Glutamatergic neuron (in vitro differentiated cells): ENCODE measurements at places on chromosomes 7 and 10.

DNA sequence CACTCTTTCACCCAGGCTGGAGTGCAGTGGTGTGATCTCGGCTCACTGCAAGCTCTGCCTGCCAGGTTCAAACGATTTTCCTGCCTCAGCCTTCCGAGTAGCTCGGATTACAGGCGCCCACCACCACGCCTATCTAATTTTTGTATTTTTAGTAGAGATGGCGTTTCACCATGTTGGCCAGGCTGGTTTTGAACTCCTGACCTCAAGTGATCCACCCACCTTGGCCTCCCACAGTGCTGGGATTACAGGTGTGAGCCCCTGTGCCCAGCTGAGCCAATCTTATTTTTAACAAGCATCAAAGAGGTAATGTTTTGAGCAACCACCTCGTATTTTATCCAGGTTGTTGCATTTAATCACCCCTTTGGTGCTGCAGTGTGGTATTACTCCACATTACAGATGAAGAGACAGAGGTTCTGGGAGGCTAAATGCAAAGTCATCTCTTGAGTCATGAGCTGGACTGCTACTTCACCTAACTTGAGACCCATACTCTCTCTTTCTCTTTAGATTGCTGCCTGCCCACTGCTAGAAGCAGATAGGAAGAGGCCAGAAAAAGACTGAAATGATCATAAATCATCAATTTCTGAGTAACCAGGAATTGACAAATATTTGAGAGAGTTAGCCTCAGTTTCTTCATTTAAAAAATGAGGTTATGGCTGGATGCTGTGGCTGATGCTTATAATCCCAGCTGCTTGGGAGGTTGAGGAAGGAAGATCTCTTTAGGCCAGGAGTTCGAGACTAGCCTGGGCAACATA lies 116.2 kb downstream of the CAMK1D start:
- no peak for DNase-seq

DNA sequence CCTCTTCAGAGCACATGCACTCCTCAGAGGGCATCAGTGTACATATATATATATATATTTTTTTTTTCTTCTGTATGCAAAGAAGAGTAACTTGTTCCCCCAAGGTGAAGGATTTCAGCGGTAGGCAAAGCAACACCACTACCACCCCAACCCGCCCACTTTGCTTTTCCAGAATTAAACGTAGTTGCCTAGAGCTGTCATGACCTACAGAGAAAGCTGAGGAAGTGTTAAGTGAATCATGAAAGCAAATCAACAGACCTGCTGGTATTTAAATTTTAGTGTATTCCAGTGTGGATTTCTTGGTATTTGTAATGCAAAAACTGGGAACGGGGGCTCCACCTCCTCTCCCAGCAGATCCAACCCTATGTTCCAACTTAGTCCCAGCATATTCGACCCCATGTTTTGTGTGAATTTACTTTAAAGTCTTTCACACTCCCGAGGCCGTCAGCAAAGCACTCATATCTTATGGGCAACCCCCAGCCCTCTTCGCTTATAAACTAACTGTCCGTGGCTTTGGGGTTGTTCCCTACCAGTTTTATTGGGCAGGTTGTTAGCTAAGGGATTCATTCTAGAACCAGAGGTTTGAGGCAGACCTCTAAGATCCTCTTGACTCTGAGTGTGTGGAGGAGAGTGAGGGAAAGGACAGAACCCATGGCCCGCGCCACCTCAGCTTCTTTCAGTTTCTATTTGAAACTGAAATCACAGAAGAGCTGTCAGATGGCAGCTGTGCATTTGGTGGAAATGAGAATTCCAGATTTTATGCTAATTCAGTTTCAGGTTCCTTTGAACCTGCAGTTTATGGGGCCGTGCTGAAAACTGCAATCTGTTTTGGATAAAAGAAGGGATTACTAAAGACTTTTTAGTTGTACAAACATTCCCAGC lies 450.2 kb upstream of the GALNT17 start:
- no peak for DNase-seq

DNA sequence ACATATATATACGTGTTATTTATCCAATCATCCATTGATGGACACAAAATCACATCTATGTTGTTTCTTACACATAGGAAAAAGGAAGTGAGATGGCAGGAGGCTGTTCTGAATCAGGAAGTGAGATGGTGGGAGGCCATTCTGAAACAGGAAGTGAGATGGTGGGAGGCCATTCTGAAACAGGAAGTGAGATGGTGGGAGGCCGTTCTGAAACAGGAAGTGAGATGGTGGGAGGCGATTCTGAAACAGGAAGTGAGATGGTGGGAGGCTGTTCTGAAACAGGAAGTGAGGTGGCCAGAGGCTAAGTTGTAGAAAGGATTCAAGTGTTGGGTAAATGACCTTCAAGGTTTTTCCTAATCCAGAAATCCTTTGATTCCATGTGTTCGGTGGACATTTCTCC lies 921.5 kb downstream of the TYW1 start:
- DNase-seq: no peak

DNA sequence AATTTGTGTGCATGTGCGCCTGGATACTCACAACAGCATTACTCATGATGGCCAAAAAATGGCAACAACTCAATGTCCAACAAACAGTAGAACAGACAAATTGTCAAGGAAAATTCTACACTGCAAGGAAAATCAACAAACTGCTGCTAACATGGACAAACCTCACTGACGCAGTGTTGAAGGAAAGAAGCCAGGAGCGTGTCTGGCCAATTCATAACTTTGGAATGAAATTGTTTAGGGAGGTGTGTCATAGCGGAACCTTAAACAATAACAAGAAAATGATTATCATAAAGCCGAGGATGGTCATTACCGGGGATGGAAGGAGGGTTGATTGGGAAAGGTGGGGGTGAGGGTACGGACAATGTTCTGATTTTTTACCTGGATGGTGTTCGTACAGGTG lies 29.1 kb downstream of the ALOX5 start:
- no peak for DNase-seq

DNA sequence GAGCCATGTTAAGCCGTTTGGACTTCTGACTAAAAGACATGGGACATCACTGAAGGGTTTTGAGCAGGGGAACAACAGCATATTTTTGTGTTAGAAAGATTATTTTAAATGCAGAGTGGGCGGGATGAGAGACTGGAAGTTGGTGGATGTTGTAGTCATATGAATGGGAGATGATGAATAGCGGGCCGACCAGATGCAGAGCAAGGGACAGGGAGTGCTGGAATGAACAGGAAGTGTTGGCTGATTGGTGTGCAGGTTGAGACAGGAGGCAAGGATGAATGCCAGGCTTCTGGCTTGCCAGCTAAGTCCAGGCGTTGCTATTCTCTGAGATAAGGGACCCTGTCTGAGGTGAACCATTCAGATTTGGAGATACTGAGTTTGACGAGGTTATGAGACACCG lies 38.0 kb downstream of the GAD2 start:
- DNase-seq: no peak

GRCh38 chr7:36521911-36522310 lies 132.2 kb downstream of the ANLN start:
- DNase-seq: no peak

DNA sequence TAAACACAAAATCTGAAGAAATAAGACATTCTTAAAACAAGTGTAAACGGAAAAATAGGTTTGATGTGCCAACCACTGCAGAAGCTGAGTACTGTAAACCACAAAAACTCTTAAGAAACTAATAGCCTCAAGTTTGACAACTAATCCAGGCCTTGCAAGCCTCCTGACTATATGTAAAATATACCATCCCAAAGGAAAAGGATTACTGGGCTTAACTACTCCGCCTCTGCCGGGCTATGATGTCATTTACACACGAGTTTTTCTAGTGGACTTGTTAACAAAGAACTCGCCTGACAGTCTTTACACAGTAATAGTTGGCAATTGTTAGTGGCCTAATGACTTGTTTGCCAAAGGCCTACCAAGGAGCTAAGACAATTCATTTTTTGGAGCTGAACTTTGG lies 2.1 kb downstream of the KIF5B start:
- no peak for DNase-seq

DNA sequence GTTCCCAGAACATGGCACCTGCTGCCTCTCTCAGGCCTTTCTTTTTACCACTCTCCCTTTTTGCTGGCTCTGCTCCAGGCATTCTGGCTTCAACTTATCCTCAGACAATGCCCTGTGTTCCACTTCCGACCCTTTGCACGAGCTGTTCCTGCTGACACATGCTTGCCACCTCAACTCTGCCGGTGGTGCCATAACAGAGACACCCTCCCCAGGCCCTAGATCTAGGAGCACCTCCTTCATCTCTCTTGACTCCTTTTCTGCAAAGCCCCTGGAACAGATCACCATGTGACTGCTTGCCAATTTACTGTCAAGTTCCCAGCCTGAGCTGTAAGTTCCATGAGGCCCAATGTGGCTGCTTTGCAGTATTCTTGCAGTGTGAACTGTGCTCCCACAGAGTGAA lies 256.0 kb upstream of the MKI67 start:
- DNase-seq: no peak

DNA sequence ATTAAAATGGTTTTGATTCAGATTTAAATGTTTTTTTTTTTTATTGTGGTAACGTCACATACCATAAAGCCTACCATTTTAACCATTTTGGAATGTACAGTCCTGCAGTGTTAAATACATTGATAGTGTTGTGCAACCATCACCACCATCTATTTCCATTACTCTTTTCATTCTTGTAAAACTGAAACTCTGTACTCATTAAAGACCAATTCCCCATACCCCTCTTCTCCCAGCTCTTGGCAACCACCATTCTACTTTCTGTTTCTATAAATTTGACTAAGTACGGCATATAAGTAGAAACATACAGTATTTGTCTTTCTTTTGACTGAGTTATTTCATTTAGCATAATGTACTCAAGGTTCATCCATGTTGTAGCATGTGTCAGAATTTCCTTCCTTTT lies 96.2 kb downstream of the EXOC4 start:
- no peak for DNase-seq

- no peak for DNase-seq
These were observed 8.1 kb downstream of the APBB1IP start for GRCh38 chr10:26446258-26446657.

GRCh38 chr10:70340137-70340536 lies 42.3 kb downstream of the LRRC20 start:
- DNase-seq: no peak
